Renal cortex interstitium (tissue), 15 donors: ENCODE measurements at places on chromosomes 11 and 22.
A peak's percentile ranks its signal among the peaks of the same experiment; 100 is the strongest.

GRCh38 chr11:8726395-8726794 is 43.8 kb downstream of the RPL27A start:
- no peak for DNase-seq

DNA sequence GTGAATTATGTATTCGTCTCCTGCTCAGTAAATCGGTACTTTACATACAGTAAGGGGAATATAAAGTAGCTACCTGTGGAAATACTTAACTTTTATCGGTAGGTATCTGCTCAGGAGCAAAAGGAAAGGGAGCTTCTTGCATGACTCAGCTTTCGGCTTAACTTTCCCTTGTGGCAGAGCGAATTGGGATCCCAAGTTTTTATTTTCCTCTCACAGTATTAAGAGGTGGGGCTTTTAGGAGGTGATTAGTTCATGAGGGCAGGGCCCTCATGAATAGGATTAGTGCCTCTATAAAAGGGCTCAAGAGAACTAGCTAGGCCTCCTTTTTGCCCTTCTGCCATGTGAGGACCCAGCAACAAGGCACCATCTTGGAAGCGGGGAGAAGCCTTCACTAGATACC is 18.7 kb downstream of the RCN1 start:
- DNase-seq = no peak

GRCh38 chr22:40477683-40478337 is 107.4 kb downstream of the SGSM3 start:
- DNase-seq = no peak

- no peak for DNase-seq
These were observed 52.7 kb upstream of the SHANK2 start for GRCh38 chr11:71305041-71305440.

- DNase-seq = no peak
These were observed 62.2 kb upstream of the FADD start for GRCh38 chr11:70140711-70141485.

GRCh38 chr11:65297026-65297672 is 17.5 kb upstream of the CDC42EP2 start:
- DNase-seq = no peak

GRCh38 chr11:76752321-76753143 is 30.6 kb upstream of the TSKU start:
- DNase-seq = no peak

- peak; percentile 74 for DNase-seq
These were observed at the start of gene CYB5R3 for GRCh38 chr22:42649246-42650099. CYB5R3 (minus strand) TSS chr22:42649392; CDS start chr22:42649315, 77 bp downstream.

GRCh38 chr22:43828998-43829782 is 17.1 kb upstream of the EFCAB6 start:
- no peak for DNase-seq

- DNase-seq = no peak
These were observed 28.6 kb upstream of the ELFN2 start for GRCh38 chr22:37455896-37456295.

- no peak for DNase-seq
These were observed 153.8 kb upstream of the ARHGAP20 start for GRCh38 chr11:110866081-110866480.

DNA sequence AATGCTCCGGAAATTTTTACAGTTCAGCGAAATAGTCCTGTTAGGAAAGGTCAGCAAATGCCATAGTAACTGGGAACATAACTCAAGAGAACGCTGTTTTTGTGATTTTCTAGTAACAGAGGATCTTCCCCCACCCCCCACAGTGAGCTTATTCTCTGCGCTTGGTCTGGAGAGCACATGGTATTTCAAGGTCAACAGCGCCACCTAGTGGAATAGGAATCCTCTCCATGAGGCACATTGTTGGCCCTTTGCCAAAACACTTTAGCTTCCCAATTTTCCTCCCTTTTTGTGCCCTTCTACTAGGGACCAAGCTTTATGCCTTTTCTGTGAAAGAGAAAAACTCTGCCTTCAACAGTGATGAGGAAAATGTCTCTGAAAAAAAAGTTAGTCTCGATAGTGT is 13.2 kb upstream of the OR4C12 start:
- no peak for DNase-seq

DNA sequence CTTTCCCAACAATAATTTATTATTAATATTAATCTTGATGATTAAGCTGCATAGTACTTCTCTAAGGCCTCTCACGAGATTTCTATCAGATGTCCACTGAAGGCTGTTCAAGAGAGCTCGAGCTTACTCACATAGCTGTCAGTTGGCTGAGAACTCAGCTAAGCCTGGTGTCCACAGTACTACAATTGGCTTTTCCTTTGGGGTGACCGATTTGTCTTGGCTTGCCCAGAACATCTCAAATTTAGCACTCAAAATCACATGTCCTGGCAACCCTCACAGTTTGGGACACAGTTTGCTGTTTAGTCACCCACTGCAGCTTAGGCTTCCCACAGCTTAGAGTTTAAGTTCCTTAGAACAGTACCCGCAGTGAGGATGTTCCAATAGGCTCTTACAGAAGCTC is 96.5 kb downstream of the LUZP2 start:
- DNase-seq = no peak

DNA sequence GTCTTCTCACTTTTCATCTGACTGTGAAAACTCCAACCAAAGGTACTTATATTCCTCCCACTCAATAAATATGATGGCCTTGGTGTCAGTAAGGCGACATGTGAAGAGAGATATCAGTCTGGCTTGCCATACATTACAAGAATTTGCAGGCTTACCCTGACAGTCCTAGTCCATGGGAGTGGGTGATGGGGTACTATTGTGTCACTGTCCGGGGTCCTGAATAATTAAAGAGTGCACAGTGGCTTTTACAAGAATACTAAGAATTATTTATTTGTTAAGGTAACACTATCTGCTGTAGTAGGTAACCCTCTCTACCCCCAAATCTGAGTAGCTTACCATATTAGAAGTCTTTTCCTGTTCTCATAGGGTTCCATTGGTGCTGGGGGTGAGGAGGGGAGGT is 23.1 kb upstream of the IZUMO1R start:
- peak; percentile 24 for DNase-seq

- no peak for DNase-seq
These were observed 21.2 kb upstream of the TP53AIP1 start for GRCh38 chr11:128963744-128964325.

- no peak for DNase-seq
These were observed 110.4 kb upstream of the ARHGAP42 start for GRCh38 chr11:100576718-100577021.

DNA sequence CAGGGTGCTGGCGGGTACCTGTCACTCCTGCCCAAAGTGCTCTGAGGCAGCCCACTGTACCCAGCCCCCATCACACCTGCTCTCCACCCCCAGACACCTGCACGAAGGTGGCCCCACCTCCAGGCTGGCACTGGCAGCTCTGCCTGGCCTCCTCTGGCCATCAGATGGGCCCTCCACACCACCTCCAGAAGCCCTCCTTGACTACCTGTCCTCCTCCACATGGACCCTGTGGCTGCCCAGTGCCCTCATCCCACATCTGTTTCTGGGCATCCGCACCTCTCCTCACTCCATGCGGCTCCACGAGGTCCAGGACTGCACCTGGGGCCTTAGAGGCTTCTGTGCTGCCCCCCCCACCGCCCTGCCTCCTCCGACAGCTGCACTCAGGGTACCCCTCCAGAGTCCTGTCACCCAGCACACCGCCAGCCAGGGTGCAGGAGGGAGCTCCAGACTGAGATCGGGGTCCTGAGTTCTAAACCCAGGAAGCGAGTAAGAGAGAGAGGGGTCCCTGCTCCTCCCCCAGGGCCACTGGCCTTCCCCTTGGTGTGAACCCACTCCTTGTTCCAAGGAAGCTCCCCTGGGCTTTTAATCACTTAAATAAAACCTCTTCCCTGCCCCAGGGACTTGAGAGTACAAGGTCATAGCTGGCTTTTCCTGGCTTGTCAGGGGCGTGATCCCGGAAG is 1.7 kb downstream of the CTSD start:
- no peak for DNase-seq

- no peak for DNase-seq
These were observed 25.1 kb downstream of the ELFN2 start for GRCh38 chr22:37402184-37402506.

DNA sequence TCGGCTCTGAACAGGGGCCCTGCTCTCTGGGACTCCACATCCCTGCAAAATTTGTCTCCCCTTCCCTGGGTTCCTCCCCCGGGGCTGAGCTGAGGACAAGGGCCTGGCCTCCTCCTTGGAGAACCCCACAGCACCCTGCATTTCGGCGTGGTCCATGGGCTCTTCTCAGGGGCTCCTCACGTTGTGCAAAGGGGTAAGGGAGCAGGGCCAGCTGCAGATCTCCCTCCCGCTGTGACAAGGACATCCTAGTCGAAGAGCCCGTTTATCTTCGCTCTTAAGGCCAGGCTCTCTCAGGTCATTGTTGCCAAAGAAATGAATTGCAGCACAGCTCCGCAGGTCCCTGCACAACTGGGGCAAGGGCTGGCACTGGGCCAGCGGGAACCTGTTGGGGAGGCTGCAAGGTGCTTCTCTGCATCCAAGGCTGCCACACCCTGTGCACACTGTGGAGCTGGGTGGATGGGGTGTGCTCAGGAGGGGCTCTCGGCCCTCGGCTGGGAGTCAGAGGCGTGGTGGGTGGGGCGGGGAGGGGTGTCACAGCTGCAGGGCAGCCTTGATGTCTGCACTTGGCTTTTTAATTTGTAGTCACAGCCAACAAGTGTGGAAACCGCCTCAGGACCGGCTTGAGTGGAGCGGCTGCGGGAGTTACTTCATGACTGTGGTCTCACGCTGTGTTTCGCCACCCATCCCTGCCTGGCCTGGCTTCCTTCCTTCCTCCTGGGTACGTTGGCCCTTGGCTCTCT is 26.6 kb upstream of the SEPTIN5 start:
- no peak for DNase-seq

DNA sequence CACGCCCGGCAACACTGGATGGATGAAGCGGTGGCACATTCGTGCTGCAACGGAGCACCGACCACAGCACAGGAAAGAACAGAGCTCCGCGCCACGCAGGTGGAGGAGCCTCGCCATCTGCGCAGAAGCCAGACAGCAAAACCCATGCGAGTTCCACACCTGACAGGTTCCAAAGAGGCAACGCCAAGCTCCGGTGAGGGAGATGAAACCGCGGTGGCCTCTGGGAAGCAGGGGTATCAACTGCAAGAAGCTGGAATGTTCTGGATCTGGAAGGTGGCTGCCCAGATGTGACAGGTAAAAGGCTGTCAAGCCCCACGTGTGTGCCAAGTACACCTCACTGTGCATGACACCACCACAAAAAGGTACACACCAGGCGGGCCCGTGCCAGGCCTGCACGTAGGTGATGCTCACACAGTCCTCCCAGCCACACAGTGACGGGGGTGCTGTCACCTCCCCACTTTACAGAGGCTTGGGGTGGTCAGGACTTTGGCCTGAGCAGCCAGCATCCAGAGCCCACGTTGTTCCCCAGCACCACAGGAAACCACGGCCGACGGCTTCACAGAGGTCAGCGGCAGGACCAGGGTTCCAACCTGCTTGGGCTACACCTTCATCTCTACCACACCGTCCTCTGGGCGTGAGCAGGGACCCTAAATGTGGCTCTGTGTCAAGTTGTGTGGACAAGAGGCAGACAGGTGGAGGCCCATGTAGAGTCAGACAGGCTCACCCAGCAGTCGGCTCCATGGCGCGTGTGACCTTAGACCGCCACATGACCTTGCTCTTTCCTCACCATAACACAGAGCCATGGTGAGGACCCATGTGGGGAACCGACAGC is 19.7 kb upstream of the EFCAB6 start:
- DNase-seq = no peak

DNA sequence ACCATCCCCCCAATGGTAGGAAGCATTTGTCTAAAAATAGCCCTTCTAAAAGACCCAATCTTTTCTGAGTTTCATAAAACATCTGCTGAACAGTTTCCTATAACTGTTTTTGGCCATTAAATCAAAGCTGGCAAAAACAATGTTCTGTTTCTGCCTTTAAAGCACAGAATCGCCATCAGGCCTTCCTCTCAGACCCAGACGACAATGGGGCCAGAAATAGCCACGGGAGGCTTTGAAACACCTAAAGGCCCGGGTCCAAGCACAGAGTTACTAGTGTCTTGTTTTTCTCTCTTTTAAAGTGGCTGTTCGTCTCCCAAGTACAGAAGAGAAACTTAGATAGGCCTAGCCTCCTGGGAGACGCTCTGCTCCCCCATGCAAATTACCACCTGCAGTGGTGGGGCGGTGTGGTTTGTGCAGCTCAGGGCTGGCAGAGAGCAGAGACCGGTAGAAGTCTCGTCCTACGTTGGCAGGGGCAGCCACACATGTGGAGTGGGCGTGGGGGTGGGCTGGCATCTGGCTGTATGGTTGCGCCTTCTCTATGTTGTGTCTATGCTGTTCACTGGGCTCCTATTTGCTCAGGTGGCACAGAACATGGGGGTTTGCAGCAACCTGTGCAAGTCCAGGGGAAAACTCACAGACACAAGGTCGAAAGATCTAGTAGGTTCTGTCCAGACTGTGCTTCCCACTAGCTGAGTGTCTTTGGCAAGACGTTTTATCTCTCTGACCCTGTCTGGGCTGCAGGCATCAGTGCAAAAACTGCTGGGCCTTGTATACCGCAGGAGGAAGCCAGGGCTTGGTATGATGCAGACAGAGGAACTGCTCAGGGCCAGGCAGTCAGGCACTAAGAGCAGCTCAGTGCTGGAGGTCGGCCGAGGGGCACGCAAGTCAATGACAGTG is 23.6 kb upstream of the ETS1 start:
- DNase-seq = no peak

DNA sequence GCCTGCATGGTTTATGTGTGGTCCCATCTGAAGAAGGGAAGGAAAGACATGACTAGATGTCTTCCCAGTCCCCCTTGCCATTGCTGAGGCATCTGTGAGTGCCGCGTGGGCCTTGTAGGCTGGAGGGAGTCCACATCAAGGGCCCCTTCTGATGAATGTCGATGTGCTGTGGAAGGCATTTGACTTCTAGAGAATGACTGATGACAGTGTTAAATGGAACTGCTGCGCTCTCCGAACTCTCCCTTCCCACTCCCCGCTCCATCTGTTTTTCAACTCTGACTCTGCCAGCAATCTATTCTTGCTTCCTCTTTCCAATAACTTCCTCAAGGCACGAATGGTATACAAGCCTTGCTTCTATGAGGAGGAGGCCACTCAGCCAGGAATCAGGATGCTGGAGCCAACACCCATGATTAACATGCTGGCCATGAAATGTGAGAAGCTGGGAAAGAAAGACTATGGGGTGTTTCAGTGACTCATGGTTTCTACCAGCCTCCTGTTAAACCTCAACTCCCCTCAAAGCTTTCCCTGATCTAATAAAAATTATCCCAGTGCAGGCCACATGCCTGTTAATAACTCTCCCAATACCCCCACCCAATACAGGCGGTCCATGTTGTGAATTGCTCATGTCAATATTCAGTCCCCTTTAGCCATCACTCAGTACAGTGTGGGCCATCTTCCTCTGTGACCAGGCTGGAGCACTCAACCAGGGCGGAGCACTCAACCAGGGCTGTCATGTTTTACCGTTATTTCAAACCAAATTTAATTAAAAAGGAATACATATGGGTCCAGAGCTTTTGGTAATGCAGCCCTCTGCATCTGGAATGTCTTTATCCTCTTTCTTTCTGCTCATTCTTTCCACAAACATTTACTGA is 46.4 kb upstream of the TBCEL start:
- DNase-seq = no peak

- no peak for DNase-seq
These were observed 696 bp upstream of the MICAL2 start for GRCh38 chr11:12109591-12110196.

GRCh38 chr11:70262951-70263350 is 7.5 kb upstream of the PPFIA1 start:
- DNase-seq = no peak
